ENCODE measurements at places on chromosomes 1 and 21.
A peak's percentile ranks its signal among the peaks of the same experiment; 100 is the strongest.

DNA sequence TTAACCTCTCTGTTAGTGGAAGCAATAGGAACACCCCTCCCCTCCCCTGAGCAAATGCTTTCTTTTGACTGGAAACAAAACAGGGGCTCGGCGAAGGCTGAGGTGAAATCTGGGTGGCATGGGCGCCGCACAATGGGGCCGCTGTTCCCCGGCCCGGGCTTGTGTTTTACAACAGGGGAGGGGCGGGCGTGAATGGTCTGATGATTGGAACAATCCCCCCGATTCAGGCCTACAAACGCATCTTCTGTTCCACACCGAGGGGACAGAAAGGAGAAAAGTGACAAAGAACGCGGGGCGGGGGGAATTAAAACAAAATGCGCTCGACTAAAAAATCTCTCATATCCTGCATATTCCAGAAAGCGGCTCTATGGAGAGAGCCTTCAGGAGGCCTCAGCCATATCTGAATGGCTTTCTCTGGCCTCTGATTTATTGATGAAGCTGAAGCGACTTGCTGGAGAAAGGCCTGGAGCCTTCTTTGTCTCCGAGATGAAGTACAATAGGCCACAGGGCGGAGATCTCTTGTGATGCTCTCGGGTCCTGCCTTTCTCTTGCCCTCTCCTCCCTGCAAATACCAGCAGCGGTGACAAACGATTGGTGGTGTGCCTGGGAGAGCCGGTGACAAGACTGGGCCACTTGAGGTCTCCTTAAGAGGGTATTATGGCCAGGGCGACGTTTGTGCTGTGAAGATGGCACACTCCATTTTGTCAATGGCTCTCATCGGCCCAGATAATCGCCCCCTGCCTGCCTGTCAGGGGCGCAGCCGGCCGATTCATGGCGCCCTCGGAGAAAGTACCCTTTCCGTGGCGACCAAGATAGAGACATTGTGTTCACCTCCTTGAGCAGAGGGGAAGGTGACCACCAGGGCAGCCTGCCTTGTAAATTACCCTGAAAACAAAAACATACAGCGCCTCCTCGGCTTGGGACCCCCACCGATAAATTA, 47.1 kb upstream of the OLIG2 start:
- no peak for DNase-seq

- peak; percentile 68 for DNase-seq
Observed at GRCh38 chr1:201714542-201715329, 114.2 kb upstream of the IPO9 start.

GRCh38 chr1:245292553-245292952, 137.8 kb downstream of the KIF26B start:
- no peak for DNase-seq

DNA sequence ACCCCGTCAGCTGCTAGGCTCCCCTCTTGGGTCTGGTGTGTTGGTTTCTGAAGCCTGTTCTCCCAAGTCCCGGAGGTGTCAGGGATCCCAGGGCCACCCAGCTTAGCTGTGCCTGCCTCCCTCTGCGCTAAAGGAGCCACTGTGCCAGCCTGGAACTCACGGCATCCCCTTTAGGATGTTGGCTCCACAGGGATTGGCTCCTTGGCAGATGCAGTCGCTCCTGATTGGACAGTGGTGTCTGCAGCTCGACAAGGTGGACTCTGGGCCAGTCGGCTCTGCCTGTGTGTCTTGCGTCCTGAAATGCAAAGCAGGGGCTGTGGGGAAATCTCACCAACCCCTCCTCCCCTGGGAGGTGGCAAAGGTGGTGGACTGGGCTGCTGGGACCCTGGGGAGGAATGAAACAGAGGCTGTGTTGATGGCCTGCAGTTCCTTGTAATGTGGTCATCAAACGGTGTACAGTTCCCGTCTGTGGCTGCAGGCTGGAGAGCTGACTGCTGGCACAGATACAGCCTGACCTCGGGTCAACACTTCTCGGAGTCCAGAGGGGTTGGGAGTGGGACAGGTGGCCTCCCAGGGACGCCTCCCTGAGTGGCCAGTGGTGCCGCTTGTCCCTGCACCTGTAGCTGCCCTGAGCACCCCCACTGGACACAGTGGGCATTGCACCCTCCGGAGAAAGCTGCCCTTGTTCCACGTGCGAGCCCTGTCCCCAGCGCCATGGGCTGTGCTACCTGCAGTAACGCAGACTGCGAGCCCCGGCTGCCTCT, 11.5 kb upstream of the KCNAB2 start:
- no peak for DNase-seq

DNA sequence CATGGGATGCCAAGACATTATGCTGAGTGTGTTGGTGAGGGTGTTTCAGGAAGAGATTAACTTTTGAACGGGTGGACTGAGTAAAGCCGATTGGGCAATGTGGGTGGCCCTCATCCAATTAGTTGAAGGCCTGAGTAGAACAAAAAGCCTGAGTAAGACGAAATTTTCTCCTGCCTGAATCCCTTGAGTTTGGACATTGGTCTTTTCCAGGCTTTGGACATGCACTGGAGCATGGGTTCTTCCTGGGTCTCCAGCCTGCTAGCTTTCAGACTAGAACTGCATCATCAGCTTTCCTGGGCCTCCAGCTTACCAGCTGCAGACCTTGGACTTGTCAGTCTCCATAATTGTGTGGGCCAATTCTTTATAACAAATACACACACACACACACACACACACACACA, 63.6 kb downstream of the NIBAN1 start:
- DNase-seq: no peak

DNA sequence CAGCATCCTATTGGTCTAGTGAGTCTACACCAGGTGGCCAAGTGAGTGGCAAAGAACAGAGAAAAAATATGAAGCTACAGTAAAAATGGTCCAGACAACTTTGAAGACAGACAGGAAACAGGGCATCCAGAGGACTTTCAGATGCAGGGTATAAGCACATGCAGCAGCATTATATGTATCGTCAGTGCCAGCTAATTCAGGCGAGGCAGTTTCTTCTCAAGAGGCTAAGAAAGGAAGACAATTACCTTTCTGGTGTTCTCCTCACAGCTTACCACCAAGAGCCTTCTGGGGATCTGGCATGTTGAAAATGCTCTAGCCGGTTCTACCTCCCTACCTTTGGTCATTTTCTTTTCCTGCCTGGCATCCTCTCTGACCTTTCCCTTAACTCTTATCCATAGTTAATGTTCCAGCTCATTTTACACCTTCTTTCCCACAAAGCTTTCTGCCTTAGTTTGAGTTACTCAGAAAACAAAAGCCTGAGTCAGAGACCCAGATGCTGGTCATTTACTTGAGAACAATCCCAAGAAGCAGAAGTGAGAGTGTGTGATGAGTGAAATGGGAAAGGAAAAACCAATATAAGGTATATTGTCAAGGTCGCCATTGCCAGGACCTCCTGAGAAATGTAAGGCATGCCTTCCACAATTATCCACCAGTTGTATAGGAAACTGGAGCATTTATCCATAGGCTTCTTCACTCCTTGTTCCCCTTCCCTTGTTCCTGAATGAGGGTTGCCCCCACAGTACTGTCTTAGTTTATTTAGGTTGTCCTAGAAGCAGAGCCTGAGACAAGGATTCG, 444.1 kb downstream of the PLPP3 start:
- no peak for DNase-seq

GRCh38 chr1:11741919-11742558, 6.1 kb downstream of the AGTRAP start:
- DNase-seq: no peak

DNA sequence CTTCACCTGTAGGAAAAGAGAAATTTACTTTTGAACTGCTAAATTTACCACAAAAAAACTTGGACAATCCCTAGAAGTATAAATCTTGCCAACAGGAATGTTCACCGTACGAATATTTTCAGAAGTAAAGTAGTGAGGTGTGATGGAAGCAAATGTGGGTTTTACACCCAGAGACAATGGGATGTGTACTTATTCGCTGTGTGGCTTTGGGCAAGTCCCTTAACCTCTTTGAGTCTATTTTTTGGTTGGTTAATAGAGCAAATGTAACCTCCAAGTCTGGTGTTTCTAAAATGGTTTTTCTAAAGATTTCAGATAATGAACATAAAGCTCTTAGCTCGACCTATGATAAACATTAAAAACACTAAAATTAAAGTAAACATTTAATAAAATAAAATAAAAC, 51.2 kb downstream of the TPR start:
- DNase-seq: no peak

DNA sequence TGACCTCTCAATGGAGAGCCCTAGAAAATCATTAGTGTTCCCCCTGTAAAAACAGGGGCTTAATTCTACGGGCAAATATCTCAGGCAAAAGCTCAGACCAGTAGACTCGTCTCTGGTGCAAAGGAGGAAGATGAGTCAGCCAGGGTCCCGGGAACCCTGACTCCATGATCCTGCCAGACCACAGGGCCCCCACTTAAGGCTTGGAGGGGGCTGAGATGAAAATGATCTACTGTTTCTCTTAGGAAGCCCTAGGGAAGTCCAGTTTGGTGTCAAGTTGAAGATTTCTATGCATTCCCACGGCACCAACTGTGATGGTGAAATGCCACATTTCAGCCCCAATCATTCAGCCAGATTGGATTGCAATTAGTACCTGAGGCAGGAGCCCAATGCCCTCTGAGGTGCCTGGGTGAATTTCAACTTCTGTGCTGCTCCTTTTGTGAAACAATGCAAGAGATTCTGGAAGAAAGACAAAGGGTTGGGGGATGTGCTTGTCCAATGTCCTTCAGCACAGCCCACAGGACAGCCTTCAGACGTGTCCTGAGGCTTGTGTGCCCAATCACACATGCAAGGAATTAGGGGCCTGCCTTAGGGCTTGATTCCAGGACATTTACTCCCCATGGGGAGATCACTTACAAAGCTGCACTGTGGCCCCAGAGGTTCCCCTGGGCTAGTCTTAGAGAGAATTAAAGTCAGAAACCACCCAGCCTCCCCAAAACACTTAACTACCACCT, 18.1 kb downstream of the NAV1 start:
- no peak for DNase-seq

GRCh38 chr1:72182859-72183258, 99.5 kb downstream of the NEGR1 start:
- no peak for DNase-seq

DNA sequence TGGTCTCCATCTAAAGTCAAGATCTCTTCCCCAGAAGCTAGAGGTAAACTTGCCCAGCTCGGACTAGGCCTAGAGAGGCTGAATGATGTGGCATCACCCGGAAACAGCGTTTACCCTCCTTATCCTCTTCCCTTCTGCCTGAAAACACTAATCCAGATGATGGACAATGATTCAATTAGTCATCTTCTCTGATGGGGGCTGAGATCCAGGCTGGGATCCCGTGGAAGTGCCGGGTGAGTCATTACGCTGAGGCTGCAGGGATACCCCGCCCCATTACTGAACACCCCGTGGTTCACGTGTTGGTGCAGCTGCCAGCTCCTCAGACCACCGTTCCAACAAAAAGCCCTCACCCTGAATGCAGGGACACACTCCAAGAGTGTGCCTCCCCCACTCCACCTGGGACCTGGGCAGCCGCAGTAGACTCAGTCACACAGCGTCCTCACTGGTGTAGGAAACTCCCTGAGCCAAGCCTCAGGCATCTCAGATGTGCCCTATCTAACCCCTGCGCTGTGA, 2.0 kb downstream of the S100A6 start:
- DNase-seq: peak; percentile 70

DNA sequence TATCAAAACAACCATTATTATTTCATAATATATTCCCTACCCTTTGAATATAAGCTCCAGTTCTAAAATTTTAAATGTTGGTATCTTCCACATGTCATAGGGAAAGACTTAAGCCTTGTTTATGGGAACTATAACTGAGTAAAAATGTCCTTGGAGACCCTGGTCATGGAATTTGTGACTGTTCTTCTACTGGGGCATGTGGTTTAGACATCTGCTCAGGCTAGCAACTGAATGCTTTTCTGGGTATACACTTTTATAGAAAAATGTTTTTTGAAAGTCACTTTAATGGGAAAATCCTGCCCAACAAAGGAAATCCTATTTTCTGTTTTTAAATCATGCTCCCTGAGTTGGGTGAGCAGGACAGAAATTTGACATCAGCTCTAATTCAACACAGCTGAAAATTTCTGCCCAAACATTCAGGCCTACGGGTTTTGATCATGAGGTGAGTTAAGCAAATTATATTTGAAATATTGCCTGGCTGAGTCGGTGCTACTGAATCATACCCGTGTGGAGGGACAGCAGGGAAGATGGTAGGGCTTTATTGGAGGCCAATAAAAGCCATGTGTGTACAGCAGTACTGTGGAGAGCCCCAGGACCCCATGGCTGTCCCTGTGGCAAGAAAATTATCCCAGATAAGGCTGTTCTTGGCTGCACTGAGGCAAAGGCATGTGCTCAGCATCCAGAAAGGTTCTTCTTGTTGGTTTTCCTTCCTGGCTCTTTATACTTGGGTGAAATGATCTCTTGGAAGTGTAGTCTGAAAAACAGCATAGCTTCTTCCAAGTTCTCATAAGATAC, 391.8 kb downstream of the DISC1 start:
- no peak for DNase-seq

DNA sequence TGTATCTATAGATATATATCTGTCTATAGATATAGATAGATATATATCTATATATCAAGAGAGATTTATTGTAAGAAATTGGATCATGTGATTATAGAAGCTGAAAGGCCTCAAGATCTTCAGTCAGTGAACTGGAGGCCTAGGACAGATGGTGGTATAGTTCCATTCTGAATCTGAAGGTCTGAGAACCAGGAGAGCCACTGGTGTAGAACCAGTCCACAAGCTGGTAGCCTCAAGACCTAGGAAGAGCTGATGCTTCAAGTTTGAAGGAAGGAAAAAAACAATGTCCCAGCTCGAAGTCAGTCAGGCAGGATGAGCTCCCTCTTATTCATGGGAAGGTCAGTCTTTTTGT, 213.2 kb upstream of the JUN start:
- no peak for DNase-seq

DNA sequence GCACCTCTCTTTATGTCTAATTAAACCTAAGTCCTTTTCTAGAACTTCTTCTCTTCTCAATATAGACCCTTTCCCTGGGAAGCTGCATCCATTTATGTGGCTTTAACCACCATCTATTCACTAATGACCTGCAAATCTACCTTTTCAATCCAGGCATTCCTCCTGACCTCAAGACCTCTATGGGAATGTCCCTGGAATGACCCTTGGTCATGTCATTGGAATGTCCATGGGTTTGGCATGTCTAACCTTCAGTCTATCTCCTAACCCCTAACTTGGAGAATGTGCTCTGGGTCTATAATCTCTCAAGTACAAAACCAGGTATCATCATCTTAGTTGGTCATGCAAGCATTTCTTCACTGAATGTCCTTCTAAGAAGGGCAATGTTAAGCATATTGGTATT, 196.1 kb downstream of the KCNH1 start:
- DNase-seq: no peak

GRCh38 chr1:87048237-87048636, 133.8 kb downstream of the HS2ST1 start:
- DNase-seq: no peak
